ENCODE measurements at places on chromosomes 5 and 9. TPM values are rescaled to one million over a fixed set of nuclear protein-coding genes. Genes with fewer than 3 reads are reported as not detected.

Gene GABBR2
- 0.35 TPM for total RNA-seq

Gene SPINK6
- not detected for total RNA-seq

DNA sequence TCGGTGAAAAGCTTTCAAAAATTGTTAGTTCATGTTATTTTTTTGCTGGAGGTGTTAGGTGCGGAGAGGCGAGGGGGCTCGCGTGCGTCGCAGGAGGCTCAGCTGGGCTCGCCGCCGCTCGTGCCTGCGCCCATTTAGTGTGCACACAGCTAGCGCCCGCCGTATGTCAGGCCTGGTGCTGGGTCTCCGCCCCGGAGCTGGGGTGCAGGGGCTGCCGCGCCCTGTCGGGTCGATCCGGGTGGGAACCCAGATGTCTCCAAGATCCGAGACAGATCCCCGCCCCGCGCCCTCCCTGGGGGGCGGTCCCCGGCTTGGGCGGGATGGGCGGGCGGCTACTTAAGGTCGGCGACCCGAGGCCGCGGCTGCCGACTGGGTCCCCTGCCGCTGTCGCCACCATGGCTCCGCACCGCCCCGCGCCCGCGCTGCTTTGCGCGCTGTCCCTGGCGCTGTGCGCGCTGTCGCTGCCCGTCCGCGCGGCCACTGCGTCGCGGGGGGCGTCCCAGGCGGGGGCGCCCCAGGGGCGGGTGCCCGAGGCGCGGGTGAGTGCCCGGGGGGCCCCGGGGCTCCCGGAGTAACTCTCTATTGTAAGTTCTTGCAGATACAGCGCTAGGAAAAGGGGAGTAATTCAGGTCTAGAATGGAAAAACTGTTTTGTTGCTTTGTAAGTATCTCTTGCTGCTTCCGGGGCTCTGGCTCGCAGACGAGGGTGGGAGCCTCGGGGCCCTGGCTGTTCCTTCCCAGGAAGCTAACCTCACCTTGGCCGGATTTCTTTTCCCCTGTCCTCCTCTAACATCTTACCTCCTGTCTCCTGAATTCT, 31.7 kb downstream of the GSN start:
- no peaks in the 10 kb centered on the region for H3K27me3 ChIP-seq
- DNase-seq: peak; percentile 88
- peaks cover 36% of the 10 kb centered on the region for H3K36me3 ChIP-seq
- H3K4me3 ChIP-seq: peak overlapping the region; percentile 49

DNA sequence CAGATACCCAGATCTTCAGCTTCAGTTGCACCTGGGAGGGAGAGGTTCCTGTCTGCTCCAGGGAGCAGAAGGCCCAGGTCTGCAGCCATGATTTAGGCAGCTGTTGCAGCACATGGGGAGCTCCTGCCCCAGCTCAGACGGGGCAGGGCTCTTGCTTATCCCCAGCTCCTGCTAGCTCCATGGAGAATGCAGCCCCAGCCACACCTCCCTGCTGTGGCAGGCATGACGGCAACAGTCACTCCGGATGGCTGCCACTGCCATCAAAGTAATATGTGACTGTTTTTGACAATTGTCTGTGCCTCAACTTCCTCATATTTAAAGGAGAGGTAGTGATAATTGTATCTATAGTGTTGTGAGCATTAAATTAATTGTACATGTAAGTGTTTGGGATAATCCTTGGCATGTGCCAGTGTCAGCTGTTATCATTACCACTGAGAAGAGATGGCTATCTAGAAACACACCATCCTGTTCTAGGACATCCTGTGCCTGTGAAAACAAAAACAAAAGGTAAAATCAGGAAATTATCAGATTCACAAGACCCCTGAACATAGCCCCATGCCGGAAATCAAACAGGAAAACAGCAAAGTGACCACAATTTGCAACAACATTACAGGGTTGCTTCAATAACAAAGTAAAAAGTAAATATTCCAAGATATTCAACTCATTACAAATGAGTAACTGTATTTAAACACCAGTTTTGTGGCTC, 1048.8 kb upstream of the ACO1 start:
- no peak for DNase-seq
- no peaks in the 10 kb centered on the region for H3K27me3 ChIP-seq
- H3K36me3 ChIP-seq: no peaks in the 10 kb centered on the region
- no peak overlapping the region for H3K4me3 ChIP-seq
- H3K27ac ChIP-seq: no peak overlapping the region

All from muscle of leg (tissue), 16 donors.